ENCODE measurements at places on chromosomes 7 and 10.

- H3K27ac ChIP-seq: no peak overlapping the region
- H3K4me1 ChIP-seq: no peaks in the 10 kb centered on the region
- no peaks in the 10 kb centered on the region for H3K36me3 ChIP-seq
- H3K4me3 ChIP-seq: no peak overlapping the region
- no peak for DNase-seq
These were observed 458.5 kb downstream of the KCNMA1 start for GRCh38 chr10:77179015-77179695.

- H3K36me3 ChIP-seq: no peaks in the 10 kb centered on the region
- H3K4me3 ChIP-seq: no peak overlapping the region
- H3K27me3 ChIP-seq: peaks cover 84% of the 10 kb centered on the region
- H3K27ac ChIP-seq: no peak overlapping the region
- peaks cover 21% of the 10 kb centered on the region for H3K4me1 ChIP-seq
These were observed 5.5 kb downstream of the NKX2-3 start for GRCh38 chr10:99537989-99538917.

DNA sequence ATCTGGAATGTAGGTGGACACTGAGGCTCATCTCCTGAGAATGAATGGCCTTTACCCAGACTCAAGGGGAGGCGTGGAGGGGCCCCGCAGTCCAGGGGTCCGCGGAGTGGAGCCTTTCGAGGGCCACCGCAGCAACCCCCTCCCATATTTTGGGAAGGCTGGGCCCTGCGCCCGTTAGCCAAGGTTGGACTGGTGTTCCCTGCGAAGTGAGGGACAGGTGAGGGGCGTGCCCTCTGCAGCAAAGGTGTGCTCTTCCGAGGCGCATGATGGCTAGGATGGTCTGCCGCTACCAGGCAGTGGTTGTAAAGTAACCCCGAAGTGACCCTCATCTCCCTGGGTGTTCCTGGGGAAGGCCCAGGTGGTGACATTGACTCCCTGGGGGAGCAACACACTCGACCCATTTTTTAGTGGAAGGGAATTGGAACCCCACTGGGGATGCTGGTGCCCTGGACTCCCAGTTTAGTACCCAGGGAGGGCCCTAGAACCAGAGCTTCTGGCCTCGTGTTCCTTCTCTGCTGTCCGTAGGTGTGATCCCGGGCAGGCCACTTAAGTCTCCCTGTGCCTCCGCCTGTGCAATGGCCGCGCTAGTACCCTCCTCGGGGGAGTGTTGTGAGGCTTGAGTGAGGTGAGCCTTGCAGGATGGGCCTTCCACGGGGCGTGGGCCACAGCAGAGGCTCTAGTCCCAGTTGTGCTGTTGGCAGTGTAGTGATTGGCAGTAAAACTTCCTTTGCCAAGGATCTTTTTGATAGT lies 779 bp downstream of the FAM241B start:
- H3K4me1 ChIP-seq: no peaks in the 10 kb centered on the region
- peaks cover 2% of the 10 kb centered on the region for H3K27me3 ChIP-seq
- DNase-seq: peak; percentile 39
- H3K36me3 ChIP-seq: no peaks in the 10 kb centered on the region
- H3K4me3 ChIP-seq: peak overlapping the region; percentile 31

DNA sequence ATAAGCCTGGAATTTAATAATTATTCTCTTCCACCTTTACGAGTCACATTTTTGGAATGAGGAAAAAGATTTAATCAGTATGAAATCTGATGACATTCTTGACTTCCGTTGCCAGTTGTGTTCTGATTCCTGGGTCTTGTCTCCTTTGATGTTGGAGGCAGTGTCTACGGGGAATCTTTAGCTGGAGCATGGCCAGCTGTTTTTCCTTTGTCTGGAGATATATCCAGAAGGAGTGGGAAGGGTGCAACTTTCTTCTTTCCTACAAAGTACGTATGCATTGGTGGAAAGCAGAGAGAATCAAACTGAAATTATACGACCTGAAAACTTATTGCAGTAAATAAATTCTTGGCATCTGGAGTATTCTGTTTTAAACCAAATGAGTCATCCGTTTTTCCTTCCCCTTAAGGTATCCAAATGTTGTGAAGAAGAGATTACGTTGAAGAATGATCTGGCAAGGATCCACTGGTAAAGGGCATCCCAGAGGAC lies 6.9 kb upstream of the GNG11 start:
- H3K27ac ChIP-seq: no peak overlapping the region

DNA sequence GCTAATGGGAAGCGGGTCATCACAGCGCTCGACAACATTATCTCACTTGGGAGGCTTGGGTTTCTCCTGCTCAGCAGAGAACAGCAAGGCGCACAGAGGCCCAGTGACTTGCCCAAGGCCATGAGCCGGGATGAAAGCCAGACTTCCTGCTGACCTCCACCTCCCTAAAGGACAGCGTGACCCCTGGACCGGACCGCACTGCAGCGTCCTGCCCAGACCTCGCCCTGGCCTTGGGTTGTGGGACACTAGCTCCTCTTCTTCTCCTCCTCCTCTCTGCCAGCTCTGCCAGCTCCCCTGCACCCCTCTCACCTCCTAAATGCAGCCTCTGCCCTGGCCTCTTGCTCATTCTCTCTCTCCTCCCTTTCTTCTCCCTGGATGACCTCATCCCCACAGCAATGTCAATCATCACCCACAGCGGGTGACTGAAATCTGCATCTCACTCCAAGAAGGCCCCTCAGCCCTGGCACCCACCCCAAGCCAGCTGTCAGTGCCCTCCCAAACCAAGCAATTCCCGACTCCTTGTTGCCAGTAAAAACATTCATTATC lies 19.4 kb downstream of the SPOCK2 start:
- H3K4me3 ChIP-seq: no peak overlapping the region
- peaks cover 23% of the 10 kb centered on the region for H3K36me3 ChIP-seq
- H3K4me1 ChIP-seq: peaks cover 14% of the 10 kb centered on the region
- no peak for DNase-seq

GRCh38 chr10:44390585-44391072 lies 5.7 kb upstream of the CXCL12 start:
- DNase-seq: peak; percentile 14
- H3K4me1 ChIP-seq: peaks cover 2% of the 10 kb centered on the region
- no peak overlapping the region for H3K27ac ChIP-seq

- no peak overlapping the region for H3K27ac ChIP-seq
- no peaks in the 10 kb centered on the region for H3K36me3 ChIP-seq
- peaks cover 4% of the 10 kb centered on the region for H3K27me3 ChIP-seq
- H3K4me1 ChIP-seq: peaks cover 5% of the 10 kb centered on the region
- H3K4me3 ChIP-seq: no peak overlapping the region
- DNase-seq: no peak
These were observed 143.0 kb upstream of the HDAC9 start for GRCh38 chr7:18352339-18353255.

GRCh38 chr10:67837541-67838314 lies at the start of gene DNAJC12:
TSS of gene DNAJC12 (minus strand) at chr10:67838188. CDS start at chr10:67838011, 177 bp downstream.
- H3K4me3 ChIP-seq: peak within 1 kb of the TSS; percentile 66
- H3K4me1 ChIP-seq: peaks cover 17% of the 10 kb centered on the region
- no peaks in the 10 kb centered on the region for H3K27me3 ChIP-seq
- peaks cover 7% of the 10 kb centered on the region for H3K36me3 ChIP-seq
- DNase-seq: no peak

- no peak overlapping the region for H3K4me3 ChIP-seq
- peaks cover 21% of the 10 kb centered on the region for H3K27me3 ChIP-seq
- H3K36me3 ChIP-seq: no peaks in the 10 kb centered on the region
- H3K4me1 ChIP-seq: peaks cover 5% of the 10 kb centered on the region
- no peak for DNase-seq
- H3K27ac ChIP-seq: no peak overlapping the region
These were observed 95.3 kb downstream of the SEM1 start for GRCh38 chr7:96614154-96614867.

DNA sequence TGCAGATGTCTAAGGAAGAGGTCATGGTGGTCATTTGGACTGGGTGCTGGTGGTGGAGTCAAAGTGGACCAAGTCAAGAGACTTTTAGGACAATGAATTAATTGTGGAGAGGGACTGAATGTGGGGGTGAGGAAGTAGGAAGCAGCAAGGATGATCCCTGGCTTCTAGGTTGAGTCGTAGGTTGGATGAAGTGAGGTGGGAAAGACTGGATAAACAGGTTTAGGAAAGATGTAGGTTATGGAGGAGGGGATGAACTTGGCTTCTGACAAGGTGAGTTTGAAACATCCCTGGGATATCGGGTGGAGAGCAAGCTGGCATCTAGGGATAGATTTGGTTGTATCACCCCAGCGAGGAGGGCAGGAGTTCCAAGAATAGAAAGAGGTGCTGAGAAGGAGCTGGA lies 7.6 kb downstream of the SEMA4G start:
- no peak overlapping the region for H3K4me3 ChIP-seq
- no peaks in the 10 kb centered on the region for H3K4me1 ChIP-seq
- H3K27ac ChIP-seq: no peak overlapping the region
- no peaks in the 10 kb centered on the region for H3K27me3 ChIP-seq

GRCh38 chr7:105487579-105488571 lies 34.2 kb downstream of the PUS7 start:
- no peak overlapping the region for H3K4me3 ChIP-seq
- H3K27me3 ChIP-seq: no peaks in the 10 kb centered on the region
- peaks cover 2% of the 10 kb centered on the region for H3K4me1 ChIP-seq

- H3K4me3 ChIP-seq: no peak overlapping the region
- DNase-seq: no peak
- H3K27me3 ChIP-seq: no peaks in the 10 kb centered on the region
These were observed 323.4 kb downstream of the PARD3 start for GRCh38 chr10:34491678-34492077.

- H3K4me3 ChIP-seq: peak within 1 kb of the TSS; percentile 61
- H3K27me3 ChIP-seq: peaks cover 56% of the 10 kb centered on the region
- H3K27ac ChIP-seq: no peak within 1 kb of the TSS
- H3K4me1 ChIP-seq: peaks cover 11% of the 10 kb centered on the region
These were observed at the start of gene PROSER2 for GRCh38 chr10:11823122-11823988. TSS of gene PROSER2 (plus strand) at chr10:11823356. CDS start at chr10:11852078, 28,722 bp downstream.

DNA sequence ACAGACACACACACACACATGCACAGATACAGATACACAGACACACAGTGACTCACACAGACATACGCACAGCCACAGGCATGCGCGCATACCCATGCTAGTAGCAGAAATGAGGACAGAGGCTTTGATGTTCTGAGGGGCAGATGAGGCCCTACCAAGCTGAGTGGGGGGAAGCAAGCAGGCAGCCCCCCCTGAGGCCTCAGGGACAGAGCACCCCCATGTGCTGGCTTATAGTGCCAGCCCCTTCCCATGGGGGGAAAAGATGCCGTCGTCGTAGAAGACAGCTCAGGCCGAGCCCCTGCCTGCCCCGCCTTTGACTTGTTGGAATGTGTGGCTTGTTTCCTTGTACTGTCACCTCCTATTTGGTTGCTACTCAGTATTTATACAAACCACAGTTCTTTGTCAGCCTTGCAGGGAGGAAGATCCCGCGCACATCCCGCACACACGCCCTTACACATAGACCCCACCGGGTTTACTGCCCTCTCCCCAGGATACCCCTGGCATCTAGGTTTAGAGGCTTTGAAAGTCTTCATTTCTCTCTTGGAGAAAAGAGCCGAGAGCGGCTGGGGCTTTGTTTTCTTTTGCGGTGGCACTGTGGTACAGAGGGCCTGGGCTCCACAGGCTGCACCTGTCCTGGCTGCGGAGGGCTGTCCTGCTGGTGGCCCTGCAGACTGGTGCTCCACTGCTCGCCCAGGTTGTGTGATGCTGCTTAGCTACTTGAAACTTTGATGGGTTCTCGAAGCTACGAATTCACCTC lies 112.5 kb downstream of the DOCK1 start:
- H3K27ac ChIP-seq: no peak overlapping the region
- no peak for DNase-seq
- no peaks in the 10 kb centered on the region for H3K4me1 ChIP-seq
- H3K27me3 ChIP-seq: no peaks in the 10 kb centered on the region
- no peak overlapping the region for H3K4me3 ChIP-seq

DNA sequence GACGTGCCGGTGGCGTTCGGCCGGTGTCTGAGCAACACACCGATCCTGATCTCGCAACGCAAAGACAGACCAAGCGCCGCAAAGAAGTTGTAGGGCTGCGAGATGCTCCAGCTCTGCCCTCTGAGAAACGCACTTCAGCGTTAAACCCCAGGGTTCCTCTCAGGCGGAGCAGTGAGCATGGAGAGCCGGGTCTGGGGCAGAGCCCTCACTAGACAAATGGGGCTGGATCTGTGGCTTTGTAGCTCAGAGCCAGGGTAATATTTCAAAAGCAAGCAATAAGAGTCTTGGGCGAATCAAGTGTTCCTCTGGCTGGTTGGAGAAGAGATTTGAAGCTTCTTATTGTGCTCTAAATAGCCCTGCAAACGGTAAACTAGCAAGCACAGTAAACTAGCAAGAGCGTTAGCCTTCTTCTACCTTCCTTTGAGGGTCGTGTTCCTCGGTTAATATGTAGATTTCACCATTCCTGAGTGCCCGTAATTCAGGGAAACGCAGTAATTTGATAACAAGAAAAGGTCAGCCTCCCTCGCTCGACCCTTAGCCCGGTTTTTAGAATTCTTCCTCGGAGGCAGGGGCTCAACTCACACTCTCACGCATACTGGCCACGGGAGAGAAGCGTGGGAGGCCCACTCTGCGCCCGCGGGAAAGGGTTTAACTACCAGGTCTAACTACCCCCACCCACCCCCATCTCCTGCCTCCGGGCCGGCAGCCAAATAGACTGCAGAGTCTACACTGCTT lies 6.7 kb downstream of the SKAP2 start:
- DNase-seq: no peak
- H3K4me1 ChIP-seq: peaks cover 9% of the 10 kb centered on the region
- no peak overlapping the region for H3K4me3 ChIP-seq

GRCh38 chr7:116315293-116315692 lies 105.0 kb downstream of the TES start:
- H3K27ac ChIP-seq: no peak overlapping the region
- H3K27me3 ChIP-seq: peaks cover 28% of the 10 kb centered on the region
- H3K36me3 ChIP-seq: no peaks in the 10 kb centered on the region
- no peak overlapping the region for H3K4me3 ChIP-seq

GRCh38 chr7:87144173-87144657 lies 8.0 kb upstream of the DMTF1 start:
- H3K36me3 ChIP-seq: no peaks in the 10 kb centered on the region
- H3K27ac ChIP-seq: no peak overlapping the region
- H3K27me3 ChIP-seq: peaks cover 7% of the 10 kb centered on the region
- DNase-seq: no peak
- H3K4me3 ChIP-seq: no peak overlapping the region
- H3K4me1 ChIP-seq: peaks cover 16% of the 10 kb centered on the region

GRCh38 chr10:123879606-123880257 lies 11.9 kb downstream of the CPXM2 start:
- no peaks in the 10 kb centered on the region for H3K4me1 ChIP-seq
- DNase-seq: no peak
- H3K36me3 ChIP-seq: no peaks in the 10 kb centered on the region
- H3K27me3 ChIP-seq: no peaks in the 10 kb centered on the region
- no peak overlapping the region for H3K4me3 ChIP-seq
- no peak overlapping the region for H3K27ac ChIP-seq

DNA sequence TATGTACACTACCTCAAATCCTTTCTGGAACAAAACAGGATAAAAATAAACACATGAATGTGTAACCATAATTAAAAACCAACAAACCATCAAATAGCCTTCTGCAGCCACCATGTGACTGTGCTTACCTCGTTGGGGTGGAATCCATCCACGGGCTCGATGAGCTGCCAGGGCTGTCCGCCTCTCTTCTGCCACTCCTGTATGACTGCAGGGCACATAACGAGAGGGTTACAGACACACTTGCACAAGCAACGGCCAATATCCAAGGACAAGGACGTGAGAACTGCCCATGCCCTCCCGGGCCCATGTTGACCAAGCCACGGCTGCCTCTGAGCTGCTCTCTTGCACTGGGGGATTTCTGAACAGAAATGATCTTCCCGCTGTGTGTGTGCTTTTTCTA lies 132.2 kb downstream of the ANLN start:
- peaks cover 24% of the 10 kb centered on the region for H3K36me3 ChIP-seq
- no peak overlapping the region for H3K4me3 ChIP-seq
- H3K27me3 ChIP-seq: no peaks in the 10 kb centered on the region
- no peak overlapping the region for H3K27ac ChIP-seq

Data from activated CD8-positive, alpha-beta memory T cell treated with anti-CD3 and anti-CD28 coated beads, Interleukin-2, amount 10 ng/mL, durations not matched to agents 7 days and 5 days (primary cell).